ENCODE measurements at places on chromosomes 16 and 17.
A peak's percentile ranks its signal among the peaks of the same experiment; 100 is the strongest.

DNA sequence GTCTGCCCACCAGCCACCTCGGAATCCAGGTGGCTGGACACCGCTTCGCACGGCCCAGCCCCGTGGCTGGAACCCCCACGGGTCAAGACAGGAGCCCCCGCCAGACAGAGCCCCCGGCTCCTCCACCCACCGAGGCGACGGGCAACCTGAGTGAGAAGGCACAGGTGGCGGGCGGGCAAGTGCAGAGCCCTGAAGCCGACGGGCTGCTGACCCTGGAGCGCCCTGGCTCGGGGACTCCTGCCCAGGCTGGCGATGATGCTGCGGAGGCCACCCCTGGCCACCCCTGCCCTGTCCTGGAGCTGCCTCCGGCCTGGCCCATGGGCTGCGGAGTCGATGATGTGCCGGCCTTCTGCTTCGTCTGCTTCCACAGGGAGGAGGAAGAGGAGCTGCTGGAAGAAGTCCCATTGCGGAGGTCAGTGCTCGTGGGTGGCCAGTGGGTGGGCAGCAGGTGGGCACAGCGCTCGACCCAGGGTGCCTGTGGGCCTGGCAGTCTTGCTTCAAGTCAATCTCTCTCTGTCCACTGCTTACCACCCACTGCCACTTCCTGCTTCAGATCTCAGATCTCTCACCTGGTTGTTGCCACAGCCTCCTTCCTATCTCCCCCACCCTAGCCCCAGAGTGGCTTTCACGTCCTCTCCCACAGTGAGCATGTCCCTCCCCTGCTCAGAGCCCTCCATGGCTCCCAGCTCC, 33.1 kb upstream of the SBK1 start:
- no peak for DNase-seq

DNA sequence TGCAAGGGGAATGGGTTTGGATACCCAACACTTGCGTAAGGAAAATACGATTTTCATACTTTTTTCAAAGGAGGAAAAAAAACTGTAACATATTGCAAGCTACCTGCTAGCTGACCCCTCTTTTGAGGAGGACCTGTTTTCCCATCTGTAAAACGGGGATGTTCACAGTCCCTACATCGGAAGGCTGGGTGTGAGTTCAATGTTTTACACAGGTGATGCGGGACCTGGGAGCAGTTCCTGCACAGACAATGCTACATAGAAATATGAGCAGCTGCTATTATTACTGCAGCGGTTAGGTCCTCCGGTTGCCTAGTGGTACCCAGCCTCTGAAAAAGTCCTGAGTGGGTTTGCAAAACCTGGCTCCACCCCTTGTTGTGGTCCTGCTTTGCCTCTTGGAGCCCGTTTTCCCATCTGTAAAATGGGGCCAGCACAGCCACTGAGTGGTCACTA, 3.5 kb downstream of the SOCS1 start:
- DNase-seq = no peak

DNA sequence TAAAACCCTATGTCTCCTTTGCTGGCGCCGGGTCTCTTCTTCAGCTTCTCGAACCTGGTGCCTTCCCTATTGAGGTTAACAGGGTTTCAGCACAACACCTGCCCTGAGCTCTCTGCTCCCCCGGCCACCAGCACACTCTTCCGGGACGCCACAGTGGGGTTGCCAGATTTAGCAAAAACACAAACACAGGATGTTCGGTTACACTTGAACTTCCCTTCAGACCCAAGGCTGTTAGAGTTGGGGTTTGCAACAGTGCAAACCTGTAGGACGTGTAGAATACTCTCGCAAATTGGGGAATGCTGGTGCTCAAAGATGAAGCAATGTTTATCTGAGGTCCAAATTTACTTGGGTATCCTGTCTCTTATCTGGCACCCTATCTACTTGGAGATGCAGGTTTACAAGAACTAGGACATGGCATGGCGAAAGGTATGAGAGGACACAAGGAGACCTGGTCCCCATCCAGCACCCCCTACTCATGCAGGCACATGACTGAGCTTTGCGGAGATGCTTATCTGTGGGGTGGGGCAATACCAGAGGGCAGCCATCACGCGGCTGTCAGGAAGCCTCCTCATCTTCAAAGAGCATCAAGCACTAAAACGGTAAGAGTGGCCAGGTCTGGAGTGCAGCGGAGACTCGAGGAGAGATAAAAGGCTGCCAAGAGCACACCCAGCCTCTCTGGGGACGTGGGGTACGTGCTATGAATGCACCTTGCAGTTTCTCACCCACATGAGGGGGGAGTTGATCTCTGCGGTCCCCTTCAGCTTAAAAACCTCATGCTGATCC, 52.8 kb downstream of the SDK2 start:
- DNase-seq = peak; percentile 20

GRCh38 chr16:19559242-19559910, 3.9 kb downstream of the VPS35L start:
- DNase-seq = no peak

- no peak for DNase-seq
These were observed 98.6 kb upstream of the IRX3 start for GRCh38 chr16:54385141-54385540.

GRCh38 chr17:83116783-83117555, 37.6 kb downstream of the METRNL start:
- no peak for DNase-seq

GRCh38 chr17:1104222-1104621, 75.6 kb downstream of the ABR start:
- no peak for DNase-seq

DNA sequence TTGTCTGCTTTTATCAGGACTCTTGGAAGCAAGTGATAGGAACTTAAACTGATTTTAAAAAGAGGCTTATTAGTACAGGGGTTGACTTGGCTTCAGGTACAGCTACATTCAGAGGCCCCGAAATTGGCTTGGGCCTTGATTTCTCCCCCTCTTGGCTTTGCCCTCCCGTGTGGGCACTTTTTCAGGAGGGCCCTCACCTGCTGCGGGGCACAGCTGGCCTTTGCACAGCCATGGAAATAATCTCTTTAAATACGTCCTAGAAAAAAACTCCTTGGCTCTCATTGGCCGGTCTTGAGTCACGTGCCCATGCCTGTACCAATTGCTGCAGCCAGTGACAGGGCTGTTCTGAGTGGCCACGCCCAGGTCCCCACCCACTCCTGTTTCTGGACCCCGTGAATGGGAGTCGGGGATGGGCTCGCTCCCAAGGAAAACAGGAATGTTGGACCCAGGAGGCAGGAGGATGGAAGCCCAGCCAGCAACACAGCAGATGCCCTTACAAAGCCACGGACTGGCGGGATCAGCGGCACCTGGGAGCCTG, 15.0 kb downstream of the CA5A start:
- DNase-seq = no peak

DNA sequence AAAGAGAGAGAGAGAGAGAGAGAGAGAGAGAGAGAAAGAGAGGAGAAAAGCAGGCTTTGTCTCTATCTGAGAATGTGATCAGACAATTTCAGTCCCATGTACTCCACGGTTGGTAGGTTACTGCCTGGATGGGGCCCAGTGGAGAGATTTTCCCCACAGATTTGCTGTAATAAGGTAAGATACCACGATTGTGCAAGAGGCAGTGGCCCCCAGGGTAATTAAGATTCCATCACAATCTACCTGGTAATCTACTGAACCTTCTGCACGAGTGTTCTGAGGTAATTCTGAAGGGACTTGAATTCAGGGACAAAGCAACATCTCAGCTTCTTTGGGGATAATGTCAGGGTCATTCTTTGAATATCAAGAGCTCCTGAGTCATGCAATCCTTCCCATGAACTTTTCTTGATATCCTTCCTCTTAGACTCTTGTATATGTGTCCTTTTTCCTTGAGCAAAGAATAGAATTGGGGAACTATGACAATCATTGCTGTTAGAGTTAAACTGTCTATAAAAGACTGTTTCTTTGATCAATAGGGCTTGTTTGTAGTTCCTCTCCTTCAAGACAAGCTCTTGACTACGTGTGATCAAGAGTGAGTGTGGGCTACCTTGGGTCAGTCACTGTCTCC, 306.6 kb downstream of the MAF start:
- no peak for DNase-seq

DNA sequence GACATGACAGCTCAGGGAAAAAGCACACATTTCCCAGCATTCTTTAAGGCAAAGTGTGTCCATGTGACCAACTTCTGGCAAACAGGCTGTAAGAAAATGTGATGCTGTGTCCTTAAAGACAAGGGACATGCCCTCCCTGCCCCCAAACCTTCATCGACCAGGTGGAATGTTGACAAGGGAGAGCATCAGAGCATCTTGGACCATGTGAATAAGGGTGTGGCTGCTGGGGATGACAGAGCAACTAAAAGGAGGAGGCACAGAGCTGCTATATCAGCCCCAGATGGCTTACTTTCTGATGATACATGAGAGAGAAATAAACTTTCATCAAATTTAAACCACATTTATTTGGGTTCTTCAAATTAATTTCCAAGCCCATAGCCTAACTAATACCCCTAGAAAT, 2.2 kb upstream of the ZNF23 start:
- DNase-seq = no peak

DNA sequence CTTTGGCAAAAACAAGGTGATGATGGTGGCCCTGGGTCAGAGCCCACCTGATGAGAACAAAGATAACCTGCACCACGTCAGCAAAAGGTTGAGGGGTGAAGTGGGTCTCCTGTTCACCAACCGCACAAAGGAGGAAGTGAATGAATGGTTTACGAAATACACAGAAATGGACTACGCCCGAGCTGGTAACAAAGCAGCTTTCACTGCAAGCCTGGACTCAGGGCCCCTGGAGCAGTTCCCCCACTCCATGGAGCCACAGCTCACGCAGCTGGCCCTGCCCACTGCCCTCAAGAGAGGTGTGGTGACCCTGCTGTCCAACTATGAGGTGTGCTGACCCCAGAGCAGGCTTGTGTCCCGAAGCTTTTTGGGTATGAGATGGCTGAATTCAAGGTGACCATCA, 29.7 kb upstream of the DLX4 start:
- DNase-seq = no peak

DNA sequence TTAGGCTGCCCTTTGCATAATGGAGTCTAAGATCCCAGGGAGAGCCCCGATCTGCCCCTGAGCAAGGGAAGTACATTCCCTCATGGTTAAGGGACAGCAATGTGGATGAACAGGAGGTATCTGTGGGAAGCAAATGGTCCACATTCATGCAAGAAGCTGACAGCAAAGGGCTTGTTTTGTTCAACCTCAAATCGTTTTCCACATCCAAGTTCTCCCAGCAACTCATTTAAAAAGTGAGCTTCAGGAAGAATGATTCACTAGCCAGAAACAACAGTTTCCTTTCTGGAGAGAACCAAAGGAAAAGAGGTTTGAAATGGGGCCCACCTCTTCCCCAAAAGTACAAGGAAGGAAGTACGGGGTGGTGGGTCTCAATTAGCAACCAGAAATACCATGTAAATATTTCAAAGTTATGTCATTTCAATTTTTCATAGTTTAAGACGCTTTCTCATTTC, 9.4 kb downstream of the HSPB9 start:
- DNase-seq = no peak

DNA sequence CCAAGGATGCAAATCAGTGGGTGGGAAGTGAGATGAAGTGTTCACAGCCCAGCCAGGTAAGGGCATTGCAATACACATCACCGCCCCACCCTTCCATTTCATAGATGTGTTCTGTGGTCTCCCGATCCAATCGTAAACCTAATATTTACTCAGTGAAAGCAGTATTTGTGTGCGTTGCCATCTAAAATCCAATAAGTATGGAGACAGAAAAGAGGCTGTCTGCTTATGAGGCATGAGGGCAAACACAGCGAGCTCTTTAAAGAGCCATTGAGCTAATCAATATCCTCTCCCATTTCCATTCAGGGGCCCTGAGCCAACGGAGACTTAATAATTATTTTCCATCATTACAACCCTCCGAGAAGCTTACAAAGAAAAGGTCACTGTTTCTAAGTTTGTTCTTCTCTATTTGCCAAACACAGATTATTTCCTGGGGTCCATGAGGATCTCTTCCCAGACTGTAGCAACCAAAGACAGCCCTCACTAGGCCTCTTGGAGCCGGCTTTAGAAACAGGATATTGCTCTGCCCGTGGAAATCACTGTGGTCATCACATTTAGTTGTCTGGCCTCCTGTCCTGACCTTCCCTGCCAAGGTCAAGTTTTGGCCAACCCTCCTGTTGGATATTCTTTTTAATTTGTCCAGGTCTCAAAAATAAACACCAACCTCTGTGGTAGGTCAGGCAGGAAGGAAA, 120.1 kb downstream of the SLC39A11 start:
- DNase-seq = no peak

DNA sequence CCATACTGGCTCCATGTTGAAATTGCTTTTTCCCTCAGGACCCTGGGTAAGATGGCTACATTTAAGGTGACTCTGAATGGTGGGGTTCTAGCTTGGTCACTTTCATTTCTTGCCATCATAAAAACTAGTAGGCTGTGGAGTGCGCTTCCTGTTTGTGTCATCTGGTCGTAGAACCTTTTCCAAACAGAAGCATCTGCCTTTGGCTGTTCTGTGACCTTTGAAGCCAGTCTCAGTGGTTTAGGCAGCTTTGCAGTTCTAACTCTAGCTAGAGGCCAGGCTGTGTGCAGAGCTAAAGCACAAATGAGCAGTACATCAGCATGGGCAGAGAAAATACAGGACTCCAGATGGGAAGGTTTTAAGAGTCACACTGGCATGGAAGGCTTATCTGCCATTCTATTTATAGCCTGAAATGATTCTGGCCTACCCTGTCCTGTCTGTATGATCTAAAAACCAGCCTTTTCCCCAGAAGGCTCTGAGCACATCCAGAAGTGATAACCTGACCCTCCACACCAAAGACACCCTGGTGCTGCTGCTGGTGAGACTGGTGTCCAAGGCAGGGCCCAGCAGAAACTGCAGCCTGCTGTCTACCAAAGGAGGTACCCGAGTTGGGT, 8.6 kb downstream of the ESRP2 start:
- DNase-seq = no peak

GRCh38 chr16:5225931-5226655, 128.5 kb upstream of the EEF2KMT start:
- no peak for DNase-seq

- DNase-seq = no peak
These were observed 255.7 kb upstream of the DYNLRB2 start for GRCh38 chr16:80285104-80285503.

DNA sequence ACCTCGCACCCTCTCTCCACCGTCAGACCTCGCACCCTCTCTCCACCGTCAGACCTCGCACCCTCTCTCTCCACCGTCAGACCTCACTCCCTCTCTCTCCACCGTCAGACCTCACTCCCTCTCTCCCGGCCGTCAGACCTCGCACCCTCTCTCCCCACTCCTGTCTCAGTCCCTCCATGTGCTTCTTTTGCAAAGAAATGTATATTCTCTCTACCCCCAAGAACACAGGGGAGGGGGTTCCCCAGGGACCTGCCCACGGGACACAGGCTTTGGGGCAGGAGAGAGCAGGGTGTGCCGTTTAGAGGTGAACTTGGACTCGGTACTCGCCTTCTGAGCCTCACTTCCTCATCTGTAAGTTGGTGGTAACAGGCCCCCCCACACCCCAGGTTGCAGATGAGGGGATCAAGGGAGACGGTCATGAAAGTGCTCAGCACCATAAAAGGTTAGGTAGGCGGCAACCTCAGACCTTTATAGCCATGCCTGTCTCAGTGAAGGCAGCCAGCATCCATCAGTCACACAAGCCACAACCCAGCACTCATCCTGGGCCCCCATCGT, 63.7 kb downstream of the RPH3AL start:
- DNase-seq = no peak

Measured in stimulated activated CD4-positive, alpha-beta T cell treated with anti-CD3 and anti-CD28 coated beads, Interleukin-2, amount 100 ng/mL, for 4 hours (primary cell).